ENCODE measurements at places on chromosomes 1 and 21.

DNA sequence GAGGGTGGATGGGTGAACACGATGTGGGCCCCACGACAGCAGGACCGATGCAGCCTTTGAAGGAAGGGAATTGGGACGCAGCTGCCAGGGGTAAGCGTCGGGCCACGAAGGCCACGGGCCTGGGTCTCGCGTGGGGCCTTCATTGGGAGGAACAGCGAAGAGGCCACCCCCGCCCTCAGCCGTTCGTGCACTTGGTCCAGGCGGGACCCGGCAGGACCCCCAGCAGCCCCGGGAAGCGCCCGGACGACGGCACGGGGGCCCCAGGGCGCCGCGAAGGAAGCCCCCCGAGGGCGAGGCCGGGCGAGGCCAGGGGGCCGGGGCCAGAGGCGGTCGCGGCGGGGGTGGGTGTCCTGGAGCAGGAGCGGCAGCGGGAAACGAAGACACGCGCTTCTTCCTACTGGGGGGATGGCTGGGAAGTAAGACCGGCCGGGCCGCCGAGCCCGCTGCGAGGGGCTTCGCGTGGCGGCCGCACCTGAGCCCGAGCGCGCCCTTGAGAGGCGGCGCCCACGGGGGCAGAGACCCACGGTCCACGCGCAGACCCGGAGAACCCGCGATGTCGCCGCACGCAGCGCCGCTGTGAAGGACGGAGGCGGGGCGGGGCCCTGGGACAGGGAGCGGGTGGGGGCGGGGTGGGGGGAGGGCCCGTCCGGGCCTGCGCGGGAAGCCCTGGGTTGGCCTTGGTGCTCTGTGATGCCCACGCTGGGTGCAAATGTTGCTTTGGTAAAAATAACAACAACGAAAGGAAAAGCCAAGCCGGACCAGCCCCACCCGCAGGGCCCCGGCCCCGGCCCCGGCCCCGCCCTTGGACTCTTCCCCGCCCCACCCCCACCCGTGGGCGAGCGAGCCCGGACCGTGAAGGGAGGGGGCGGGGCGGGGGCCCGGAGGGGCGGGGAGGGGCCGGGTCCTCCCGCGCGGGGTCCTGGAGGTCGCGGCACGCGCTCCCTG lies 56.0 kb upstream of the ADARB1 start:
- peak; percentile 80 for DNase-seq

GRCh38 chr21:33059380-33059841 lies 10.5 kb upstream of the OLIG1 start:
- no peak for DNase-seq

- DNase-seq, result peak; percentile 22
Measured at GRCh38 chr1:221567859-221568507, 173.9 kb downstream of the DUSP10 start.

GRCh38 chr1:40382601-40383000 lies 9.1 kb downstream of the SMAP2 start:
- DNase-seq, result no peak

DNA sequence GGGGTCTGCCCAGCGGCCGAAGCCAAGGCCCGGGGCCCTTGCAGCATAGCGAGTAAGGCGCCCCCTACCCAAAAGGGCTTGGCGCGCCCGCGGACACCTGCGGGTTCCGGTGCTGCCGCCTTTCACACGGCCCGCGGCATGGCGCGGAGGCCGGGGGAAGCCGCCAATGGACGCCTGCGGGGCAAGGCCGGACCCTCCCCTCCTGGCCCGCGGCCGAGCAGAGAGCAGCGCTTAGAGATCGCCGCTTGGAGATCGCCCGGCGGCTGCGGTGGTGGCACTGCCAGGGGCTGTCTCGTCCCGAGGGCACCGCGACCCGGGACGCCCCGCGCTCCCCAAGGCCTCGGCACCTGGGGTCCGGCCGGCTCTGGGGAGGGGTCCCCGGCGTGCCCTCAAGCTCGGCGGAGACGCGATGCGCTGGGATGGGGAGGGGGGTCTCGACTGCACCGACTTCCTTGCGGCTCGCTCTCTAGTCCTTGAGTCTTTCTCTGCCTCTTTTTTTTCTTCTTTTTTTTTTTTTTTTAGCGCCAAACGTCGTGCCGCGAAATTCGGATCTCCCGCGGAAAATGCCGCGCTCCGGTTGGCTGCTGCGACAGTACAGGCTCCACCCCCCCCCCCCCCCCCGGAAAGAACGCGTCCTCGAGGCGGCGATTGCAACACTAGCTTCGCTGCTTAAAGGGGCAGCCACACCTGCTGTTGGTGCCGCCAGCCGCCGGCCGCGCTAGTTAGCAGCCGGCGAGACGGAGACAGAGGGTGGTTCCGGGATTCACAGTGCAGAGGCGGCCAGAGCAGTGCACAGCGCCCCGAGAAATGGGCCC lies at the start of gene E2F2:
Gene E2F2 (minus strand): TSS at position 487 of the 815 bp plus-strand sequence. CDS start 440 bp downstream, at position 47.
- peak; percentile 87 for DNase-seq

- DNase-seq, result peak; percentile 92
Measured at GRCh38 chr1:203440771-203441170, 34.8 kb upstream of the PRELP start.

GRCh38 chr1:47725000-47725473 lies 272.1 kb downstream of the TRABD2B start:
- DNase-seq, result no peak

GRCh38 chr1:8712413-8713231 lies 104.8 kb downstream of the RERE start:
- DNase-seq, result no peak

DNA sequence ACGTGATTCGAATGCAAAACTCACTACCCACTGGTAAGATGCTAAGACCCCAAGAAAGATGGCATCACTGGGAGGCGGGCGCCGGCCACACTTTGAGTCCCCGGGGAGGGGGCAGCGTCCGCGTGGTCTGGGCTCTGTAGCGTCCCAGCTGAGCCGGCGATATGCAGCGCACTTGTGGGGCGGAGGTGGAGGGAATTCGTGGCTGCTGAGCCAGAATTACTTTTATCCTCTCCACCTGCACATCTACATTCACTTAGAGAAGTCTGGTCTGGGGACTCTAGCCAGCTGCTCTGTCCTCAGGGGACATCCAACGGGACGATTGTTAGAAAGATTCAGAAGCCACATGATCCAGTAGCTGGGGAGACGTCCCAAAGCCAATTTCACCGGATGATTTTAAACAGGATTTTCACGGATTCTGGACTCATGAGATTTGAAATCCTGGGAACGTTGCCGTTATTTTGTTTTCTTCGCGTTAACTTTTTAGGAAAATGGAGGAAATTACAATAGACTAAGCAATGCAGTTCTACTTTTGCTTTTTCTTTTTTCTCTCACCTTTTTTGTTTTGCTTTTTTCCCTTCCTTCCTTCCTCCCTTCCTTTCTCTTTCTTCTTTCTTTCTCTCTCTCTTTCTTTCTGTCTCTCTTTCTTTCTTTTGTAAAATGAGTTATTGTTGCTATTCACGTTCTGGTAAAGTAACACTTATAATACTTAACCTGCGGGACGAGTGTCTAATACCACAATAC lies 1.3 kb downstream of the JAM2 start:
- DNase-seq, result peak; percentile 73

DNA sequence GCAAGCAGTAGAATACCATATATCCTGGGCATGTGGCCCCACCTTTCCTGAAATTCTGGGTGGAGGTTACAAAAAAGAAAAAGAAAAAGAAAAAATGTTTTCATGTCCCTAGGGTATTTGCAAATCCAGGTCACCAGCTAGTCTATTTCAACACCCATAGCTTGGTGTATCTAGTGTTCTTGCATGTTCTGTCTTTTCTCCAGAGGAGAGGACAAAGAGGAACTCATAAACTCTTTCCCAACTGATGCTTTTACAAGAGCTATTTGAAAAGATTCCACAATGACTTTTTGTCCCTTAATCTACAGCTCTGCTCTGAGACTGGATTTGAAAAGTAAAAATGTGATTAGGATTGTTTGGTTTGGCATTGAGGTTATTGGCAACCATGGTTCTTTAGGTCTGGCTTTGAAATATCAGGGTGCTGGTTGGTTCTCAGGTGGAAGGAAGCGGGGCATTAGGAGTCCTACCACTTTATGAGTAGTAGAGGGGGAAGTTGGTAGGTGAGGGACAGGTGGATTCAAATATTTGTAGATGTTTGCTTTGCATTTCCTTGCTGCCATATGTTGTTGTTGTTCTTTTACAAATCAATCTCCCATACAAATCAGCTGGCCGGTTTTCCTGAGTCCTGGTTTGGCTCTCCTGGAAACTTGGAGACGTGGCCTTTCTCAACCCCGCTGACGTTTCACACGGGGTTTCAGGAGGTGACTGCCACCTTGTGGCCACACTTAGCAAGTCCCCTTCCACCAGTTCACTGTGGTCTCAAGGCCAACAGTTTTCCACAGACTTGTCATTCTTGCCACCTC lies 126.7 kb upstream of the KIAA0040 start:
- peak; percentile 91 for DNase-seq

- DNase-seq, result peak; percentile 84
Measured at GRCh38 chr1:115727706-115728249, 40.7 kb downstream of the CASQ2 start.

DNA sequence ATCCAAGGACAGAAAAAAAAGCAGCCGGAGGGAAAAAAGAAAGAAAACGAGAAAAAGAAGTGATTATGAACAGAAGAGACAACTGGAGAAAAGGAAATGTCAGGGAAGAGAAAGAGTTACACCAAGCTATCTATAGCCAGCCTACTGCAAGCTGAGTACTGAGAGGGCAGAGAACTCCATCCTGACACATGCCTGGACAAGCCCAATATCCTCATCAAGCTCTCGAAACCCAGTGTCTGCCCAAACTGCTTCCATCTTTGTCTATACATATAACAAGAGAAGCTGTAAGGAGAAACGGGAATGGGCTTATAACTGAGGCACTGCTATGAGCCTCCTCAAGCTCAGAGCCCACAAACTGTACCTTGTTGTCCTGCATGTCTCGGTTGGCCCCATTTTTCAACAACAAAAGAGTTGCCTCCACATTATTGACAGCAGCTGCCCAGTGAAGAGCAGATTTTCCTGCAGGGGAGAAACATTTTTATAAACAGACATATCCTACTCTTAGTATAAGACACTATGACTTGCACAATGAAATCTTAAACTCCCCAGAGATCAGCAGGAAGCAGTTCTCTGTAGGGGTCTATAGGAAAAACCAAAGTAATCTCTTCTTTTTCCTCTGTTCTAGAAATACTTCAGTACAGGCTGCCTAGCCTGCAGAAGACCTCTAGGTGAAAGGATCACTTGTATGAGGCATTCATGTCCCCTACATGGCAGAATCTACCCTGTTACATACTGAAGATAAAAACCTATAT lies 21.2 kb upstream of the ADAM30 start:
- no peak for DNase-seq

- DNase-seq, result no peak
Measured at GRCh38 chr1:152866321-152866720, 6.5 kb downstream of the LCE7A start.

- no peak for DNase-seq
Measured at GRCh38 chr1:147798731-147799130, 38.3 kb upstream of the GJA5 start.

DNA sequence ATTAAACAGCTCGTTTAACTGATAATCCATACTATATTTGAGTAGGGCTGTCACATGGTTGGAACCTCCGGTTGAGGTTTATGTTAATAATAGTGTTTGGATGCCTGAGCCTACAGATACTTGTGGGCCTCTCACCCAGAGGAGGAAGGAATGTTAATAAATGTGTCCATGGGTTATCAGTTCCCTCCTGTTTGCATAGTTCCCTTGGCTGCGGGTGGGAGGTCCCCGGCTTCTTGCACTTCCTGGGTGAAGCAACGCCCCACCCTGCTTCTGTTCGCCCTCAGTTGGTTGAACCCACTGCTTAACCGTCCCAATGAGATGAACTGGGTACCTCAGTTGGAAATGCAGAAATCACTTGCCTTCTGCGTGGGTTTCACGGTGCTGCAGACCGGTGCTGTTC lies 23.6 kb upstream of the GBP1 start:
- DNase-seq, result no peak

GRCh38 chr21:33071770-33072306 lies 1.9 kb downstream of the OLIG1 start:
- no peak for DNase-seq

DNA sequence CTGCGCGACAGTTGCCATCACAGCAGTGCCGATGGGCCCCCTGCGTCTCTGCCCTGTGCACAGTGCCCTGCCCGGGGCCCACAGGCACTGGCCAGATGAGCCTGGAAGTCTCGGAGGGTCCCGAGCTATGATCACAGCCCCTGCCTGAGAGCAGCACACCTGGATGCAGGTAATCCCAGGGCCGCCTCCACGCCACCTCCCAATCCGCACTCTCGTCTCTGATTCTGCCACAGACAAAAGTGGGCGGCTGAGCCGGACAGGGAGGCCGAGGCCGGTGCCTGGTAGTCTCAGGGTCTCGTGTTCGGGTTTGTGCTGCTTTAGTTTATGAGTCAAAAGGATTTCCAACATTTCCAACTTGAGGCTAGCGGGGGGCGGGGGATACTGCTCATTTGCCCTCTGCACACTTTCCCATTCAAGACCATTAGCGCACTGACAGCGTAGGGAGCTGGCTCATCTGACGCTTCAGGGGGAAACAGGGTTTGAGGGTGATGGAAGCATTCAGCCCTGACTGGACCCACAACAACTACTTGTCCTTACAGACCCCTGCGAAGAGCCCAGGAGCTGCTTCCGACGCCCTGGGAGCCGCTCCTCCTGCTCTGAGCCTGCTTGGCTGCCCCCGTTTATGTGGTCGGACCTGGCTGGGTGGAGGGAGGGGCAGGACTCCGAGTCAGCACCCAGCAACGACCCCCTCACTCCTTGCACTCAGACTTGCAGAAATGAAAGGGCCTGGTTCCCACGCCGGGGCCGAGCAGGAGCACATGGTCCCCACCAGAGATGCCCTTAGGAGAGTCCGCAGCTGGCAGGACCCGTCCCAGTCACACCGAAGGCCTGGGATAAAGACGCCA lies 1.8 kb upstream of the TTC34 start:
- DNase-seq, result peak; percentile 40

DNA sequence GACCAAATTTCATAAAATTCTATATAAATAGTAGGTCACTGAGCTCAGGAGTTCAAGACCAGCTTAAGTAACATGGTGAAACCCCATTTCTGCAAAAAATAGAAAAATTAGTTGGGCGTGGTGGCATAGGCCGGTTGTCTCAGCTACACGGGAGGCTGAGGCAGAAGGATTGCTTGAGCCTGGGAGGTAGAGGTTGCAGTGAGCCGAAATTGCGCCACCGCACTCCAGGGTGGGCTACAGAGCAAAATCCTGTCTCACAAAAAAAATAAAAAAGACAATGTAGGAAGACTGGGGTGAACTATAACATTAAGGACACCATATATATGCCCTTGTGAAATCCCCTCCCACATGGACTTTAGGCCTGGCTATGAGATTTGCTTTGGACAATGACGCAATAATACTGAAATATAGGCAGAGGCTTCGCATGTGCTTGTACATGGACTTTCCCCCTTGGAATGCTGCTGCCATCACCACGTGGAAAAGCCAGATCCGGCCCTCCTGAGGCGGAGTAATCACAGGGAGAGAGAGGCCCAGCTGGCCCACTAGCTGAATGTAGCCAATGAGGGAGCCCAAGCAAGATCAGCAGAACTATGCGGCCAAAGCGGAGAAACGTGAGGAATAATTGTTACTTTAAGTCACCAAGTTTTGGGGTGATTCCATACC lies 13.1 kb upstream of the USP1 start:
- no peak for DNase-seq

Data from right cardiac atrium (tissue), 5 donors.